Muscle of leg (tissue), 16 donors: ENCODE measurements at places on chromosomes 6 and 20. TPM values are rescaled to one million over a fixed set of nuclear protein-coding genes. Genes with fewer than 3 reads are reported as not detected.
A peak's percentile ranks its signal among the peaks of the same experiment; 100 is the strongest.

C6orf52 gene
- 2.7 TPM for total RNA-seq

MUC22 gene
- total RNA-seq: not detected

MYL9 gene
- total RNA-seq: 162 TPM

DNA sequence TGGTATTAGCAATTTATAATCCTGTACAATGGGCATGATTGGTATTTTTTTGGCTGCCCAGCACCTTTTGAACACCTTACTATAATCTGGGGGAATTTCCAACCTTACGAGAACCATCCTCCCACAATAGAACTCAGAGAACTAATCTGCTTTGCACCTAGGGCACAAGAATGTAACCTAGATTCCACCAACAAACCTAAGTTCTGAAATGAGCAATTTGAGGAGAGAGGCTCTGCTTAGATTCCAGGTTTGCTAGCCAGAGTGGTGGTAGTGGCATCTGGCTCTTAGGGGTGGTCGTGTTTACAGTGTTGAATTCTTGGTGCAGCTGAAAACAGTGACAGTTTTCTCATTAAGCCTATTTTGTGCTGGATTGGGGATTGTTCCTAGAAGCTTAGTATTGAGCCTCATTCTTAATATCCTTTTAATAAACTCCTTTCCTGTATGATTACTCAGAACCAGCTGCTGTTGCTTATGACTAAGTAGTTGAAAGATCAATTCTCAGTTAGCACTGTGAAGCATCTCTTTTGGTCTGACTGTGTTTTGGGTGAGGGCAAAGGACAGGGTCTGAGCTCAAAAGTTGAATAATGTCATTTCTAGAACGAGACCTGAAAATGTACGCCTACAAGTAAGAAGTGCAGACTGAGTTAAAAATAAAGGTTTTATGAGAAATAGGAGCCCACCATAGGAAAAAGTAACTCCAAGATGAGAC lies 385.6 kb downstream of the CDKAL1 start:
- H3K27me3 ChIP-seq: no peaks in the 10 kb centered on the region
- H3K36me3 ChIP-seq: no peaks in the 10 kb centered on the region
- no peak overlapping the region for H3K4me3 ChIP-seq
- H3K4me1 ChIP-seq: no peaks in the 10 kb centered on the region

DNA sequence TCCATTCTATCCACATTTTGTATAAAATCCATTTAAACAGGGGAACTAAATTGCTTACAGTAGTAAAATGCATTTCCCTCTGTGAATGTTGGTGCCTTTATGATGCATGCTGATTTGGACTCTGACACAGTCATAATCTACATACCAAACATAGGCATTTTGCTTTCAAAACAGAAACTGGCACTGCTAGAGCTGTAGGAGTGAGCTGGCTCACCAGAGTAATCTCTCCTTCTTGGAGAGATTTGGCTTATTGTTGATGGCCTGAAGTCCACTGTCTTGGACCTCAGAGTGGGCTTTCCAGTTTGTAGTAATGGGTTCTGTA lies 363.2 kb upstream of the FLRT3 start:
- no peak overlapping the region for H3K27ac ChIP-seq
- H3K36me3 ChIP-seq: no peaks in the 10 kb centered on the region
- no peak overlapping the region for H3K4me3 ChIP-seq
- H3K27me3 ChIP-seq: no peaks in the 10 kb centered on the region

GRCh38 chr20:16064989-16065707 lies 508.1 kb downstream of the KIF16B start:
- H3K4me1 ChIP-seq: peaks cover 30% of the 10 kb centered on the region
- no peaks in the 10 kb centered on the region for H3K36me3 ChIP-seq
- no peak overlapping the region for H3K27ac ChIP-seq
- no peaks in the 10 kb centered on the region for H3K27me3 ChIP-seq

DNA sequence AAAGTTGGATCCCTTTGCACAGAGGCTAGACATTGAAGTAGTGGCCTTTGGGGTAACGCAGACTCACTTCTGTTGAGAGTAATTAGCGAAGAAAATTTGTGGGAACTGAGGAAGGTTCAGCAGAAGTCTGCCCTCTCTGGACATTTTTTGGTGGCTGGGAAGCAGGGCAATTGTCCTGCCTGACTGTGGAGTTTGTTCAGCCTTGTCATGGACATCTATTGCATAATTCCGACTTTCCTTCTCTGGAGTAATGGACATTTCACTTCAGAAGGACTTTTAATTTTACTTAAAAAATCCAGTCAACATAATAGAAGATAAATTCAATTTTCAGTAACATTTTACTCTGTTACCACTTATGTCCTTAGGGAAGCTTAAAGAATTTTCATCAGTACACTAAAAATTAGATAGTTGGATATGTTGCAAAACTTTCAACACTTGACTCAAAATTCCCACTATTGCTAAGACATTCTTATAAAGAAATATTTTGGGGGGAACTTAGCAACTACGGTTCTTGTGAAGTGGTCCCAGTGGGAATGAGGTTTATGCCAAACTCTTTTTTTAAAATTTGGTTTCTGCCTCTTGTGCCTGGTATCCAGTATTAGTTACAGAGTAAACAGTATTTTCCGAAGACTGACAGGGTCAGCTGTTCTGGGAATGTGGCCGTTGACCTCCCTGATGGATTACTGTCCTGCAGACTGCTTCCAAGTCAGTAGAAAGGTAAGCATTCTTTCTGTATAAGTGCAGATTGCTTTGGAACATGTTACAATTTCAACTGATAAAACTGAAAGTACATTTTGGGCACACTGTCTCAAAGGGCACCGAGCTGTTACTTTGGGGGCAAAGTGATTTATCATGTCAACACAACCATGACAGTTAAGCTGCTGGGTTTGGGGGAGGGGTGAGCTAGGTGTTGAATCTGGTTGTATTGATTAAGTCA lies 100.6 kb upstream of the MLIP start:
- H3K4me3 ChIP-seq: peak overlapping the region; percentile 18
- DNase-seq: peak; percentile 86
- no peaks in the 10 kb centered on the region for H3K27me3 ChIP-seq
- H3K27ac ChIP-seq: peak overlapping the region; percentile 57

- no peak for DNase-seq
- H3K27ac ChIP-seq: no peak overlapping the region
- H3K36me3 ChIP-seq: no peaks in the 10 kb centered on the region
- H3K4me3 ChIP-seq: no peak overlapping the region
- H3K4me1 ChIP-seq: no peaks in the 10 kb centered on the region
Observed at GRCh38 chr20:8744228-8744844, 324.6 kb upstream of the PLCB4 start.

DNA sequence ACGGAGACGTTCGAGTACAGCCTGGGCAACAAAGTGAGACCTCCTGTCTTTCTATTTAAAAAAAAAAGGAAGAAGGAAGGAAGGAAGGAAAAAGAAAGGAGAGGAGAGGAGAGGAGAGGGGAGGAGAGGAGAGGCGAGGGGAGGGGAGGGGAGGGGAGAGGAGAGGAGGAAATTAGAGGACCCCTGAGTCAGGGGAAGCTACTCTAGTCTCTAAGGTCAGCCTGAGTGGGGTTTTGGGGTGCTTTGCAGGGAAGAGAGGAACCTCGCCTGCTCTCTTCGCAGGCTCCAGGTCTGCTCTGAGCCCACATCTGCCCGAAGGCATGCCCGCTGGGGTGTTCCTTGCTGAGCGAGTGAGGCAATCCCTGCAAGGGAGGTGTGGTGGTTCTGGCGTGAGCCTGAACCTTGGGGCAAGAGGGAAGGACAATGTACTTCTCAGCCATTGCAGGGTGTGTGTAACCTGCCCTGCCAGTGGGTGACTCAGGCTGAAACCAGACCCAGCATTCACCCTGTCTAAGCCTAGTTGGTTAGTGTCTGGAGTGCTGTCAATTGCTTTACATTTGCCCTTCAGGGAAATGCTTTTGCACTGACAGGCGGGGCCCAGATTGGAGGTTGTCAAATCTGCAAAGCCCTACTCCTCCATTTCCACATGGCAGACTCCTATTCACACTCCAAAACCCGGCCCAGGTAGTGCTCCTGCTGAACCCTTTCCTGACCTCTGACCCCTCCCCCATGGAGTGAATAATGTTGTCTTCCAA lies 15.3 kb upstream of the MMP9 start:
- no peak overlapping the region for H3K4me3 ChIP-seq
- no peak overlapping the region for H3K27ac ChIP-seq
- no peaks in the 10 kb centered on the region for H3K36me3 ChIP-seq
- H3K4me1 ChIP-seq: no peaks in the 10 kb centered on the region
- H3K27me3 ChIP-seq: peaks cover 6% of the 10 kb centered on the region

DNA sequence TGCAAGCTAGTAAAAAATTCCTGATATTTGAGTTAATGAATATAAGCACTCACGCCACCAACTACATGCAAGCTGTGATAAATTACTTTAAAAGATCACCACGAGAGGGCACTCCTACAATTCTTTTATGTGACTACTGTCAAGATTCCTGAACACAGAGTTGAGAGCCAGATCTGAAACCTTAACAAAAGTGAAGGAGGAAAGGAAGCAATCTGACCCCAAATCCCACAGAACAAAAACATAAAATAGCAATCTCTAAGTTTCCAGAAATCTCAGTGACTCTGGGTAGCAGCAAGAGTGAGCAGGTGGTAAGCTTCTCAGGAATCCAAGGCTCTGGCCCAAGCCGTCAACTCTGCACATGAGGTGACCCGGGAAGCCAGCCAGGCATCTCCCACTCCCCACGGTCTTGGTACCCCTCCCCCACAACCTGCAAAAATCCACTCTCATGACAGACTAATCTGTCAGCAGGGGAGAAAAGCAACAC lies 55.1 kb downstream of the STAU1 start:
- H3K4me1 ChIP-seq: peaks cover 3% of the 10 kb centered on the region
- DNase-seq: peak; percentile 87
- H3K27ac ChIP-seq: peak overlapping the region; percentile 15
- no peak overlapping the region for H3K4me3 ChIP-seq
- H3K36me3 ChIP-seq: peaks cover 33% of the 10 kb centered on the region

DNA sequence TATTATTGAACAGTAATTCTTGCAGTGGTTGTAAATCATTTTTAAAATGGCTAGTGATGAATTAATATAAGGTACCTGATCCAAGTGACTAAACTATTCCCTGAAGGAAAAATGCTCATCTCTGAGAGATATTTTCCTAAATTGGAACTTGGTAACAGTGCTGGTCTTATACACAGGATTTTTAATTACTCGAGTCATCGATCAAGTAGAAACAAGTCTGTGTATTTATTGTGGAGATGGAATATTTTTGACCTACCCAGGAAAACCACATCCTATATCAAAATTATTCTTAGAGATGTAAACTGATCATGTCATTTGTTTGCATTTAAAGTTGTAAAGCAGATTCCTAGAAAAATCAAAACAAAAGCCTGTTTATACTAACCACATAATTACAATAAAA lies 166.9 kb downstream of the MOXD1 start:
- H3K4me3 ChIP-seq: no peak overlapping the region
- peaks cover 3% of the 10 kb centered on the region for H3K4me1 ChIP-seq
- H3K36me3 ChIP-seq: no peaks in the 10 kb centered on the region
- H3K27me3 ChIP-seq: no peaks in the 10 kb centered on the region
- DNase-seq: no peak

DNA sequence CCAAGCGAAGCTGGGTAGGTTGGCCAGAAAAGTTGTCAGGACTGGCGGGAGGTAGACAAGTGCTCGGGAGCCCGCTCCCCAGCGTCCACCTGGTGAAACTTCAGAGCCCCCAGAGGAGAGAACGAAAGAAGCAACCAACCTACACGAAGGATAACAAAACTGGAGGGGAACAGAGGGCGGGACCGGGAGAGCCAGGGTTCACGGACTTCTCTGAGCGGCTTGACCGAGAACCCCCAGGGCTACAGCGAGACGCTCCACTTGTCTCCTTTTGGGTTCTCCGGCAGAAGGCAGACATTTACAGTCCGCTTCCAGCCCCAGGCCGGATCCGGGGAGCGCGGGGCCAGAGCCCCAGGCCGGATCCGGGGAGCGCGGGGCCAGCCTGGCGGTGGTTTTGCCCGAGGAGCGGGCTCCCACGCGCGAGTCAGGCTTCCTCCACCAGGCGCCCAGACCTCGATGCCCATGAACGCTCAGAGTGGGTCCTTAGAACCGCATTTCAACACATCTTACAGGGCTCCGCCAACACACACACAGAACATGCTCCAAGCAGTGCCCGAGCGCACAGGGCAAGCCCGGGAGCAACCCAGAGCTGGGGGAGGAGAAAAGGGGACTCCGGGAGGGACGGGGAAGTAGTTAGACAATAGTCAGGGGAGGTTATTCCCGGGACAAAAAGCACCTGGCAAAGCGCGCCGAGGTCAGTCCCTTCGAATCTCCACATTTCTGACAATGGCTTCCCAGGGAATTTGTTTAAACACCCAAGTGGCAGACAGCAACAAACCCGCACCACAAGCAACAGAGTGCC lies 1.1 kb downstream of the PTPRK start:
- no peaks in the 10 kb centered on the region for H3K27me3 ChIP-seq
- DNase-seq: peak; percentile 73
- peak overlapping the region; percentile 97 for H3K27ac ChIP-seq

- H3K4me3 ChIP-seq: no peak overlapping the region
- H3K36me3 ChIP-seq: no peaks in the 10 kb centered on the region
- H3K27me3 ChIP-seq: peaks cover 15% of the 10 kb centered on the region
- peaks cover 57% of the 10 kb centered on the region for H3K4me1 ChIP-seq
Observed at GRCh38 chr6:170245475-170245992, 45.3 kb downstream of the DLL1 start.

- H3K27ac ChIP-seq: no peak overlapping the region
- no peak for DNase-seq
- no peaks in the 10 kb centered on the region for H3K27me3 ChIP-seq
- H3K4me3 ChIP-seq: no peak overlapping the region
- no peaks in the 10 kb centered on the region for H3K4me1 ChIP-seq
Observed at GRCh38 chr20:16415071-16416053, 157.9 kb downstream of the KIF16B start.

DNA sequence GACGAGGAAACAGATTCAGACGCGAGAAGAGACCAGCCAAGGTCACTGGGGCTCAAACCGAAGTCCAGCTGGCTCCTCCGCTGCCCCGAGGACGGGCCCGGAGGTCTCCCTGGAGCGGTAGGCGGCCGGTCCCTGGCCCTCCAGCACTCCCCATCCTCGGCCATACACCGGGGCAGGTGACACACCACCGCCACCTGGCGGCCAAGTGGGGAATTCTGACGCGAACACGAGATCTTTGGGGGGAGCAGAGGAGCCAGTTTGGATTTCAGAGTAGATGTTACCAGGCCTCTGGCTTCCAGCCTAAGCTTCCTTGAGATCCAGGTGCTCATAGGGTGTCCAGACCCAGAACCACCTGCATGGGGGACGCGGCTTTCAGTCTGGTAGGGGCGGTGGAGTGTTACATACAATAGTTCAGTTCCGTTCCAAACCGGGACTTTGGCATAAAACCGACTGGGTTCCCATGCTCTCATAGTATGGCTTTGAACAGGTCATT lies 16.1 kb downstream of the BPIFB1 start:
- peaks cover 18% of the 10 kb centered on the region for H3K27me3 ChIP-seq
- H3K36me3 ChIP-seq: no peaks in the 10 kb centered on the region
- H3K4me3 ChIP-seq: no peak overlapping the region
- H3K27ac ChIP-seq: no peak overlapping the region
- H3K4me1 ChIP-seq: peaks cover 2% of the 10 kb centered on the region
